Right renal cortex interstitium (tissue), 3 donors: ENCODE measurements at places on chromosomes 1 and 21.

- no peak for DNase-seq
These were observed 104.6 kb downstream of the KCND3 start for GRCh38 chr1:111884772-111885443.

DNA sequence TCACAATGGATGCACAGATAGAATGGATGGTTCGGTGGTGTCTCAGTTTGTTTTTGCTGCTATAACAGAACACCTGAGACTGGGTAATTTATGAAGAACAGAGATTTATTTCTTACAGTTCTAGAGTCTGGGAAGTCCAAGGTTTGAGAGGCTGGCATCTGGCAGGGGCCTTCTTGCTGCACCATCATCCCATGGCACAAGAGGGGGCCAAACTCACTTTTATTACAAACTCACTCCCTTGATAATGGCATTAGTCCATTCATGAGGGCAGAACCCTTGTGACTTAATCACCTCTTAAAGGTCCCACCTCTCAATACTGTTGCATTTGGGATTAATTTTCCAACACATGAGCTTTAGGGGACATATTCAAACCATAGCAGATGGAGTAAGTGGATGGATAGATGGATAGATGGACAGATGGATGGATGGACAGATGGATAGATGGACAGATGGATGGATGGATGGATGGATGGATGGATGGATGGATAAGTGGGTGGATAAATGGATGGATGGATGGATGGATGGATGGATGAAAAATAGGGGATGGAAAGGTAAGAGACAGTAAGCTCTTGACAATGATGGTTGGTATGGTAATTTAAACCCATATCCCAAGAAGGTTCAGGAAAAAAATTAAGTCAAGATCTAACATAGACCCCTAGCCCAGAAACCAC, 16.5 kb downstream of the CAMK2N1 start:
- no peak for DNase-seq

GRCh38 chr1:67674260-67675011, 10.6 kb upstream of the GADD45A start:
- DNase-seq: no peak

DNA sequence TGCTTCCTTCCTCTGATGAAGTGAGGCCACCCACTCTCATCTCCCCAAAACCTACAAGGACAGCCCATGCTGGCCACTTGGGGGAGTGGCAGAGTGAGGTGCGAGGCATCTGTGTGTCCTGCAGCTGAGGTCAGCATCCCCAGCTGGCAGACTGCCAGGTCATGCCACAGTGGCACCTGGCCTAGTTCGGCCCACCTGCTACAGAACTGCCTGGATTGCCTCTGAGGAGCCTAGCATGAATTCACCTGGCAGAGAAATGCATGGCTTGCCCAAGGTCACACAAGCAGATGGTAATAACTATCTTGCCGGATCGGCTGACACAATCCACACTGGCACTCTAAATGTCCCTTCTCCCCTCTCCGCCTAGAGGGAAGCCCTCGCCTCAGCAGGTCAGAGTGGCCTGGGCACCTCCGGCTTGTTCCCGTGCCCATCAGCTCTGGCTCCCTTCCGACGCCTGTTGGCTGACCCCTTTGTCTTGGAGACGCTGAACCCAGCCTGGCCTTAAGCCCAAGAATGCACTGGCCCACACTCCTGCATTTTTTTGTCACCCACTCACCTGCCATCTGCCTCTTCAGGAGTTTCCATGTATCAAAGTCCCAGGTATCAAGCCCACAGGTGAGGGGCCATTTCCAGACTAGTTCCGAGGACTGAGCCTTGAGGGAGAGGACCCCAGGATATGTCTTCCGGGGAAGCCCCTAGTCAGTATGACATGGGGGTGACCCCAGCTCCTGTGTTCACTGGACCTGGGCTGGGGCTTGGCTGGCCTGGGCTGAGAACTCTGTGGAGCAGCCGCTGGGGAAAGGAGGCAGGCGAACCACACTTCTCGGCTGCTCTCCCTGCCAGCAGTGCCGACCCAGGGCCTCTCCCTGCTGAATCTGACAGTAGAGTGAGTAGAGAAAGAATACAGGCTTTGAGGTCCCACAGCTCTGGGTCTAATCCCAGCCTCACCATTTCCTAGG, 21.7 kb downstream of the ECE1 start:
- DNase-seq: no peak

- no peak for DNase-seq
These were observed 130.0 kb downstream of the EDEM3 start for GRCh38 chr1:184624626-184625025.

DNA sequence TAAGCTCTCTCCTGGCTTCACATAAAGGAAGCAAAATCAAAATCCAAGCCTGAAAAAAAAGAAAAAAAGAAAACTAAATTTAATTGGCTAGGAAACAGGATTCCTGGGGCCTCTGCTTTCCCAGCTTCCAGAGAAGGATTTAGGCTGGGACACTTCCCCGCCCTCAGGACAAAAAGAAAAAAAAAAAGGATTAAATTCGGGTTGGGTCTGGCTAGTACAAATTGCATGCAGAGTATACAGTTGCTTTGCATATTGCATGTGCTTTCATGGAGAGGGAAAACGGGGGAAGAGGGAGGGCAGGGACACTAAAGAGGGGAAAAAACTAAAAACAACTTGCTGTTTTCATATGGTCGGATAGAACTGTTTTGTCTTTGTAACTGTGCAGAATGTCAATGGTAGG, 42.7 kb downstream of the OLIG1 start:
- DNase-seq: no peak

DNA sequence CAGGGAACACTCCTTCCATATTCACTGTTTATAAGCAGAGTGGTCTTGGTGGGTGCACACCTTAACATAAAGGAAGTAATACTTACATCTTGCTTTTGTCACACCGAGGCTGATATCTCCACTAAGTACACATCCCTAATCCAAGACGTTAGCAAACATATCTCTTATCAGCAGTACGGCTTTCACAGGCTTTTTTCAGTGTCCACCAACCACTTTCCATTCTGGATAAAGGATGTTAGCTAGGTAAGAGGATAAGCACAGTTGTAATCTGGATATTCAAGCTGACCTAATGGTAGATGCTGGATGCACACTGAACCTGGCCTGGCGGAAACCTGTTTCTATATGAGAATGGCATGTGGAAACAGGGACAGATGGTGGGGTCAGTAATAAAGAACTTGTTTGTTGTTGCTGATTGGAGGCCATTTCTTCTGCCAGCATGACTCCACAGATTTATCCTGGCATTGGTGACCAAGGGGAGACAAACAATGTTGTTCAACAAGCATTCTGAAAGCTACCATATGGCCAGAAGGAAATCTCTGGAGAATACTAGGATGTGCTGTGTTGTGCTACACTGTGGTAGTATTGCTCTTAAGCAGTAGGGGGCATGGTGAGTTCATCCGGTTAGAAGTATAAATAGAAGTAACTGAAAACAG, 416.4 kb downstream of the PTBP2 start:
- peak; percentile 19 for DNase-seq

DNA sequence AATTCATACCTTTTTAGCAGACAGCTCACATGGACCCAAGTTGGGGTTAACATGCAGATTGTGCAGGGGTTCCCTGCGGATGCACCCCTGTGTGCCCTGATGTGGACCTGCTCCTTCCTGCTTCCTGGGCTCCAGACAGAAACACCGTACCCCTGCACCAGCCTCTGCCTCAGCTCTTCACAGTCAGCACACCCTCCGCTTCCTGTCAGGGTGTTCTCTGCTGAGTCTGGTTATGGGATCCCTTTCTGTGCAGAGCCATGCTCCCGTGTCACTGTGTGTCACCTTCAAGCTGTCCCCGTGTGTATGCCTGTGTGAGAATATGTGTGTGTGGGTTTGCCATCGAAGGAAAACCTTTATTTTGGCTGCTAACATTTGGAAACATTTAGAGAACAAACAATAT, 48.7 kb upstream of the KCNJ15 start:
- no peak for DNase-seq

GRCh38 chr1:185156288-185156853, 382 bp downstream of the TRMT1L start:
- no peak for DNase-seq

DNA sequence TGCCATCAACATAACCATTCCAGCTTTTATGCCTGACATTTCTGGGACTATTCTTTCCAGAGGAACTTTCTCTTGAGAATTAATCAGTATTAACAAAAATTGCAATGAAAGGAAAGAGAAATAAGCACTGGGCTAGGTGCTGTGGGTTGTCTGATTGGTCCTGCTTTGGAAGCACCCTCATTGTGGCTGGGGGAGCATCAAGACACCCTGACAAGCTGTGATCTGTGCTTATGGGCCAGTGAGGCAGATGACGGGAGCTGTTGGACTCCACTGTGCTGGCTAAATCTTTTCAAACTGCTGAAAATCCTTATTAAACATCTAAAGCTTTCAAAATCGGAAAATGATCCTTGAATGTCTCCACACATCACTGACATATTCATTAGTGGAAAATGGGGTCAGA, 20.0 kb downstream of the UBASH3A start:
- DNase-seq: no peak

GRCh38 chr1:196009362-196009761, 598.9 kb downstream of the KCNT2 start:
- no peak for DNase-seq

- no peak for DNase-seq
These were observed 20.9 kb upstream of the RGS13 start for GRCh38 chr1:192615055-192615454.

DNA sequence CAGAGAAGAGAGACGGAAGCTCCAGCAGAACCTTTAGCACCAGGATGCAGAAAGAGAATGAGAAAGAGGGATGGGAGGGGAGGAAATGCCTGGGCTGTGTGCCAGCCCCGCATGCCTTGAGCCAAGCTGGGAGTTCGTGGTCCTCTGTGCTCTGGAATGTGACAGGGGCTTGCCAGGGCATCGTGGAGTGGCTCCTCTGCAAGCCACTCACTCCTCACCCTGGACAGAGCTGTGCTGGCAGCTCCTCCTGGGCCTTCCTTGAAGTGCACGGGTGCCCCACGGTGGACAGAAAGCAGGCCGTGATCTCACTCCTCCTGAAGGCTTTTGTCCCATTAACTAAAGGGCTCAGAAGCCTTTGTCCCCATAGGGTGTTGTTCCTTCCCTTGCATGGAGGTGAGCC, 34.8 kb upstream of the PRELP start:
- DNase-seq: no peak

GRCh38 chr21:42608446-42608845, 45.0 kb upstream of the PDE9A start:
- no peak for DNase-seq

DNA sequence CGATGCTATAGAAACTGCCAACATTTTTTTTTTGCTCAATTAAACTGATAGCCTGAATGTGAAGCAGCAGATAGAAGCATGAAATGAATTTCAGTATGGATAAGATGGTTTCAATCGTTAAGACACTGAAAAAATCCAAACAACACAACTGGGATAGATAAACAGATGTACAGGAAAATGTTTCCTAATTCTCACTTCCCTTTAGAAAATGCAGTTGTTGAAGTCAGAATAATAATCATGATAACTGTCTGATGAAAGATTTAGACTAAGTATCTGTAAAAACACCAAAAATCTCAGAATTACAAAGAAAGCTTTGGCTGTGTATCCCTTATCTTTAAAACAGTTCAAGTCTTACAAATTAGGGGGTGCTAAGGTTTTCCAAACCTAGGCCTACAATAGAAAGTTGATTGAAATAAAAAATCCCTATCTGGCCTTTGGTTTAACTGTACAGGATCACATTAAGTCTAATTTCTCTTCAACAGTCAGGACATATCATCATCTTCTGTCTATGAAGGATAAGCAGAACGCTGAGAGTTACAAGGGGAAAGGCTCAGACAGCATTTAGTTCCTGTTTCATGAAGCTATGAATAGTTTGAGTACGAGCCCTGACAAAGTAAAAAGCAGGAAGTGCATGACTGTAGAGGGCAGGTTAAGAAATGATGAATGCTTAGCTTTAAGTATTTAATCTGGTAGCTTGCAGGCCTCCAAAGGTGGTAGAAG, 203.2 kb downstream of the APP start:
- DNase-seq: no peak

- DNase-seq: no peak
These were observed 51.9 kb downstream of the AGPAT3 start for GRCh38 chr21:43916691-43917514.

DNA sequence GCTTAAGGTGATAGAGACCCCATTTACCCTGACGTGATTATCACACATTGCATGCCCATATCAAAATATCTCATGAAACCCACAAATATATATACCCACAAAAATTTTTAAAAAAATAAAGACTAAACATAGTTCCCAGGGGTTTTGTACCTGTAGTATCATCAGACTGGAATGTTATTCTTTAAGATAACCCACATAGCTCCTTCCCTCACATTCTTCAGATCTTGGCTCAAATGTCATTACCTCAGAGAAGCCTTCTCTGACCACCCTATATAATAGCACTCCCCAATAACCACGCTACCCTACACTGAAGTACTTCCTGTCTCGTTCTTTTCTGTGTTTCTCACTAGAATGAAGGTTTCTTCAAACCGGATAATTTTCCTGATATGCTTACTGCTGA, 138.3 kb upstream of the SNX7 start:
- no peak for DNase-seq

- peak; percentile 97 for DNase-seq
These were observed 47.2 kb upstream of the NBL1 start for GRCh38 chr1:19596714-19597495.

- no peak for DNase-seq
These were observed 3.4 kb downstream of the DCST1 start for GRCh38 chr1:155037043-155037442.

DNA sequence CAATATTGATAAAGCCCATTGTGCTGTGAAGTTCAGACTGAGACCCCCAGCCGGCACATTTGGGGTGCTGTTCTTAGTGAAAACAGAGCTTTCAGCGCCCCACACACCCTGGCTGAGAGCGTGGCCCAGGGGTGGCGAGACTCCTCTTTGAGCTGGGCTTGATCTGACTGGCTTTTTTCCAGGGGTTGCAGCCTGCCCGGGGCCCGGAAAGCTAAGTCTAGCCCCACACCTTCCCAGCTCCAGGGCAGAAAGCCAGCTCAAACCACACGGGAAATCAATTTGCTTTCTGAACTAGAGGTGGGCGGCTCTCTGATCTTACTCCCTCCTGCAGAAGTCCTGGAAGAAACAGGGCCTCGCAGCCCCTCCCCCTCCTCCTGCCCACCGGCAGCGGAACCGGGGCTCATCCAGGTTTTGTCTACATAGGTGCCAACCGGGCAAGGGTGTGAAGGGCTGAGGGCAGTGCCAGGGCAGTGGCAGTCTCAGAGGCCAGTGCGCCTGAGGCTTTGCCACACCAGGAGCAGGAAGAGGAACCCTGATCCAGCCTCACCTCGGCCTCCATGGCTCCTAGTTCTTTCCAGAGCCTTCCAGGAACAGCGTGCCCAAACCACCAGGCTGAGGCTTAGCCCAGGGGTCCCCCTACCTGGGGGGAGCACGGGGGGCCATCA, 155.3 kb downstream of the NPHP4 start:
- DNase-seq: no peak
